SK-N-DZ (cell line): ENCODE measurements at places on chromosomes 5 and 9.

- no peak for DNase-seq
These were observed 62.0 kb downstream of the MAPKAP1 start for GRCh38 chr9:125644819-125645507.

GRCh38 chr9:137488906-137489305 is 29.8 kb upstream of the NSMF start:
- no peak for DNase-seq

DNA sequence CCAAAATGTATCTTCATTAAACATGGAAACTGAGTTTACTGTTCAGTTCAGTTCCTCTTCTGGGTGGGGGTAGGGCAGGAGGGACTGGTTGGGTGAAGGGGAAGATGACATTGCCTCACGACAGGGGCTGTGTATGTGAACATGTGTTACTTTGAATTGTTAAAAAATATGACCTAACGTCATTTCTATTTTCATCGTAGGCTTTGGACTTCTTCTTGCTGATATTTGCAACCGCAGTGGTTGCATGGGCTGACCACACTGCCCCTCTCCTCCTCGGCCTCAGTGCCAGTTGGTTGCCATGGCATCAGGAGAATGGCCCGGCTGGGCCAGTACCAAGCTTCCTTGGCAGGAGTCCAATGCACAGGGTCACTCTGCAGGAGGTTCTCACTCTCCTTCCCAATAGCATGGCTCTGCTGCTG is 41.5 kb downstream of the HACD4 start:
- no peak for DNase-seq

DNA sequence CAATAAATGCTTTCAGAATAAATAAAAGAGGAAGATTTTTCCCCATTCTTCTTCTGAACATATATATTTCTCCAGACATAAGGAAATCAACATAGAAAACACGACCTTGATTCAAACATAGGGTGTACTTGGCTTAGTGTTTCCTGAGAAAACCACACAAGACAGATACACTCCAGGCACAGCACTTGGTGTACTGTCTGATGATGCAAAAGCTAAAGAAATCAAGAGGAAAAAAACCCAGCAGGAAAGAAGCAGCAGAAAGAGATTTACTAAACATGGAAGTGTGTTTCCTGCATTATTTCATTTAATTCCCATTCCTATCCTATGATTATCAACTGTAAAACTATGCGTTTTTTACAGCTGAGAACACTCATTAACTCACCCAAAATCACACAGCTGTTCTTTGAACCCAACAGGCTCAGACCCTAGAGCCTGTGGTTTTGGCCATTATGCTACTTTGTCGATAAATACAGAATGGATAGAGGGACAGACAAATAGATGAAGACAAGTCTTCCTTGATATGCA is 46.1 kb downstream of the NIPAL4 start:
- DNase-seq: no peak

DNA sequence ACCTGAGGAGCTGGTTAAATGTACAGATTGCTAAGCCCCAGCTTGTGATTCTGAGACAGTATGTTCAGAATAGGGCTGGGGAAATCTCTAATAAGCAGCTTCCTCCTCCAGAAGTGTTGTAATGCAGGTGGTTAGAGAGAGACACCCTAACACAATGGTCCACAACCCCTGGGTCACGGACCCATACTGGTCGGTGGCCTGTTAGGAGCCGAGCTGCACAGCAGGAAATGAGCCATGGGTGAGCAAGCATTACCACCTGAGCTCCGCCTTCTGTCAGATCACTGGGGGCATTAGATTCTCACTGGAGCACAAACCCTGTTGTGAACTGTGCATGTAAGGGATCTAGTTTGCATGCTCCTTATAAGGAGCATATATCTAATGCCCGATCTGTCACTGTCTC is 61.8 kb downstream of the SLC36A1 start:
- no peak for DNase-seq

- DNase-seq: no peak
These were observed 35.4 kb downstream of the KDM4C start for GRCh38 chr9:6793203-6793602.

DNA sequence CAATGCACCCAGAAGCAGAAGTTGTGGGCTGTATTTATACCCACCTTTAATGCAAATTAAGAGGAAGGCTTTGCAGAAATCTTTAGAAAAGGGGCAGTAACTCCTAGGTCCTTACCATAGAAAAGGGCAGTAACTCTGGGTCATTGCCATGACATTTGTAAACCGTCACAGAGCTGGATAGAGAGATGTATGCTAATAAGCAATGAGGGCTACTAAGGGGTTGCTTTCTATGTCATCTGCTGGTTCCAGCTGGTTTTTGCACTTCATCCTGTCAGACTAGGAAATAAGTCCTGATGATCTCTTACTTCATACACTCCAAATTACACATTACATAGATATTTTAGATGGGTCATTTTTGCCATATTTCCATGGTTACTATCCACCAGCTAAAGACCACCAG is 299.1 kb upstream of the TYRP1 start:
- DNase-seq: no peak

DNA sequence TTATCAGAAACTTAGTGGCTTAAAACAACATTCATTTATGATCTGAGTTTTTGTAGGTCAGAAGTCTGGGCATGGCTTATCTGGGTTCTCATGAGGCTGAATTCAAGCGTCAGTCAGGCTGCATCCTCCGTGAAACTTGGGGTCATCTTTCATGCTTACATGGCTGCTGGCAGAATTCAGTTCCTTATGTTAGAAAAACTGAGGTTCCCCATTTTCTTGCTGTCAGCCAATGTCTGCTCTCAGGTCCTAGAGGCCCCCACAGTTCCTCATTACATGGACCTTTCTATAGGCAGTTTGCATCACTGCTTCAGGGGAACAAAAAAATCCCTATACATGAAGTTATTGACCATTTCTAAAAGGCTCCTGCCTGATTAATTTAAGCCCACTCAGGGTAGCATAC is 83.8 kb upstream of the NMUR2 start:
- DNase-seq: no peak

DNA sequence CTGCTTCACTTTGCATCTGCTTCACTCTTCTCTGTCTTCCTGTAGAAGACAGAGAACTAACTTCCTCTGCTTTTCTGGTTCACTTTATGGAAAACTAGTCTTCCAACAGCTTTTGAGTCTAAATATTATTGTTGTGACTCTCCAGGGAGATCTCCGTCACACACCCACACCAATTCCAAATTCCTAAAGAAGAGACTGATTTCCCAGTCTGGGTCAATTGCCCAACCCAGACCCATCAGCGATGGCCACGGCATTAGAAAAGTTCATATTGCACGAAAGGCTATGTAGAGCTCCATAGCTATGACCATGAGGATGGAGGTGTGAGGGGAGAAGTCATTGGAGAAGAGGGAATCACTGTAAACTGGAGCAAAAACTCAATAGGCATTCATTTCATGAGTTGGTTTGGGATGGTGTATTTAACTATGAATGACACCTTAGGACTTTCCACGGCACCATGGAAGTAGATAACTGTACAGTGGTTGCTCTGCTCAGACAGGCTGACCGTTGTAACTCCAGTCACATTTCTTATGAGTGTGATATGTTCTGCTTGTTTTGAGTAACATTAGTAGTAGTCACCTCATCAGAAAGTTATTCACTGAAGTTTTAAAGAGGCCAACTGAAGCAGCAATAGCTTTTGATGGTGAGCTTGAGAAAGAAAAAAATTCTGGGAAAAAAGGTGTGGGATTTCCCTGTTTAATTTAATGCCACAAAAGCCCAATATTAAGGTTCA is 78.1 kb upstream of the MAMDC2 start:
- no peak for DNase-seq

GRCh38 chr5:548256-548655 is 24.0 kb upstream of the SLC9A3 start:
- no peak for DNase-seq
